Gastrocnemius medialis (tissue), 4 donors: ENCODE measurements at places on chromosomes 4 and X. TPM values are rescaled to one million over a fixed set of nuclear protein-coding genes. Genes with fewer than 3 reads are reported as not detected.

DNA sequence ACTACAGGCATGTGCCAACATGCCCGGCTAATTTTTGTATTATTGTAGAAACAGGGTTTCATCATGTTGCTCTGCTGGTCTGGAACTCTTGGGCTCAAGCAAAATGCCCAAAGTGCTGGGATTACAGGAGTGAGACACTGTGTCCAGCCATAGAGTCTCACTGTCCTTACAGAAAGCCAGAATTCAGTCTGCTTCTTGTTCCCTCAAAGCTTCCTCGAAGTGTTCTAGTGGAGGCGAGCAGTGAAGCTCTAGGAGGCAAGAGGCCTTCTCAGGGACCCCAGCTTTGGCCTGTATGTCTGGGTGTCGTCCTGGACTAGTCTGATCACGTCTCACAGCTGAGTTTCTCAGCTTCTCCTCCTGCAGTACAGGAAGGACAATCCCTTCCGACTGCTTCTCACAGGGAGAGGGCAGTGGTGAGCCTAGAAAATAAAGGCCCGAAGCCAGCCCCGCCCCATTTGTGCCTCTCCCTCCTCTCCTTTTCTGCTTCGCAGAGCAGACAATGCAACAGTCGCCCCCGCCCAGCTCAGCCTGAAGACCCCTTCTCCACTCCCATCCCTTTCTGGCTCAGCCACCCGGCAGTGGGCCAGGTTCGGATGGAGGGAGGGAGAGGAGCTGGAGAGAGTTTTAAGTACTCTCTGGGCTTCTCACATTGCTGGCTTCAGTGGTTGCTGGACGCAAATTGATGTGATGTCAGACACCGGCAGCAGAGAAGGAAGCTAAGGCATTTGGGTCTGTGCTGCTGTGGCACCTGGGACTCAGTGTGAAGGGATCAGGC lies 11.1 kb upstream of the FAM3A start:
- no peaks in the 10 kb centered on the region for H3K36me3 ChIP-seq
- peak overlapping the region; percentile 72 for H3K27ac ChIP-seq
- no peaks in the 10 kb centered on the region for H3K4me1 ChIP-seq

DNA sequence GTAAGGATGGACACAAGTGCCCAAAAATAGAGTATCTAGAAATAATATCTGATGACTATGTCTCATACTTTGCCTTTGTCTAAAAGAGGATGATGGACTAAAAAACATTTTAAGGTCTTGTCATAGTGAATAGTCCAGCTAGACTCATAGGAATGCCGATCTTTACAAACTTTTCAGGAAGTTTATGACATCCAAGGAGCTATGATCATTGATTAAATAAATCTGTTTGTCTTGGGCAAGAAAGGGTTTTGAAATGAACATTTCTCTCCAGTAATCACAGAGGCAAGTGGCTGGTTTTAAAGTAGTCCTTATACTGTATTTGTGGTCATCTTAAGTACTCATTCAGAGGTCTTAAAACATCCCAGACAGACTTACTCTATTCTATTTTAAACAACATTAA lies 109.8 kb downstream of the MAPK10 start:
- no peaks in the 10 kb centered on the region for H3K36me3 ChIP-seq
- DNase-seq: no peak
- H3K27ac ChIP-seq: no peak overlapping the region

GRCh38 chrX:123188081-123188480 lies 4.0 kb downstream of the GRIA3 start:
- no peak overlapping the region for H3K27ac ChIP-seq
- H3K4me3 ChIP-seq: no peak overlapping the region
- peaks cover 4% of the 10 kb centered on the region for H3K27me3 ChIP-seq
- DNase-seq: no peak

- H3K4me1 ChIP-seq: peaks cover 59% of the 10 kb centered on the region
- H3K4me3 ChIP-seq: no peak overlapping the region
- H3K27ac ChIP-seq: peak overlapping the region; percentile 48
- no peaks in the 10 kb centered on the region for H3K36me3 ChIP-seq
- H3K27me3 ChIP-seq: no peaks in the 10 kb centered on the region
These were observed 8.9 kb downstream of the FHIP1A start for GRCh38 chr4:151417766-151418376.

DNA sequence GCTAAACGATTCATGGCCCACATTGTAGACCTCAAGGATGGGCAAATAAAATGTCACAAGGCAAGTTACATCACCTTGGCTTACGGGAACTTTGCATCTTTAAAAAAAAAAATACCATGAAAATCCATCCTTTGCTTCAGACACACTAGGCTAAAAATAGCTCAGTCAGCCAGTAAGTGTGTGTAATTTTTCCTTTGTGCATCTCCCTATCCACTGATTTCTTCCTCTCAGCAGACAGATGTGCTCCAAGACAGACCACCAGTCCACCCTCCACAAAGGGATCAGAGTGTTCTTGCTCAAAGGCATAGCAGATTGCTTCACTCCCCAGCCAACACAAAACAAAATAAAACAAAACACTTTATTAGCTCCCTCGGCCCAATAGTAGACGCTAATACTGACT lies 14.6 kb downstream of the LDB2 start:
- H3K27ac ChIP-seq: no peak overlapping the region
- no peak overlapping the region for H3K4me3 ChIP-seq
- H3K4me1 ChIP-seq: no peaks in the 10 kb centered on the region
- no peaks in the 10 kb centered on the region for H3K36me3 ChIP-seq

MAGED4 gene
- not detected for total RNA-seq

OPRPN gene
- not detected for total RNA-seq

SAGE1 gene
- not detected for total RNA-seq

DNA sequence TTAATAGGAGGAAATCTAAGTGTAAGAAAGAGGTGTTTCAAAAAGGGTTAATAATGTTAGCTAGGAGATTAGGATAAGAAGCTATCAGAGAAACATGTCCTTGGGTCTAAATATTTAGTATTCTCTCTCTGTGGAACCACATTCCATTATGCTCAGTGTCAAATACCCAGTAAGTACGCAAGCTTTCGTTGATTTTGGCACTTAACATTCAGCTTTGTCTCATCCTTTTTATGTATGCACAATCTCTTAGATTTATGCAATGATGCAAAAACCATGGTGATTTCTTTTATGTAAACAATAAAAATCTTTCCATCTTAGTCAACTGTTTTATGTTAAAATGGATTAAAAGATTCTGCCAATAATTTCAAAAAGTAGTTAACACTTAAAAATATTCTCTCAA lies 129.2 kb downstream of the KLHL13 start:
- no peaks in the 10 kb centered on the region for H3K4me1 ChIP-seq
- no peak for DNase-seq
- H3K36me3 ChIP-seq: no peaks in the 10 kb centered on the region

DNA sequence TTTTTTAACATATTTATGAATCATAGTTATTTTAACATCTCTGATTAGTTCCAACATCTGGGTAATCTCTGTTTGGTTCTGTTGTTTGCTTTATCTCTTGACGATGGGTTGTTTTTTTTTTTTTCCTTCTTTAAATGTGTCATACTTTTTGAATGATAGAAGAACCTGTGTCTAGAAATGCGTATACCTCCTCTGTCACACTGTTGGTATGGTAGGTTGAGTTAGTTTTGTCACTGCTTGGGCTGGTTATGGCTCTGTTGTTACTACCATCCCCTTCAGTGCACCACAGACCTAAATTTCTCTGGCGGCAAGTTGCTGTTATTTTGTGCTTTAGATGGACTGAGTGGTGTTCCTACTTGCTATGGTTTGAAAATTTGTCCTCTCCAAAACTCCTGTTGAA lies 16.8 kb downstream of the STIM2 start:
- no peaks in the 10 kb centered on the region for H3K36me3 ChIP-seq
- H3K4me1 ChIP-seq: no peaks in the 10 kb centered on the region
- H3K27me3 ChIP-seq: no peaks in the 10 kb centered on the region
- H3K4me3 ChIP-seq: no peak overlapping the region
- no peak for DNase-seq
- H3K27ac ChIP-seq: no peak overlapping the region

DNA sequence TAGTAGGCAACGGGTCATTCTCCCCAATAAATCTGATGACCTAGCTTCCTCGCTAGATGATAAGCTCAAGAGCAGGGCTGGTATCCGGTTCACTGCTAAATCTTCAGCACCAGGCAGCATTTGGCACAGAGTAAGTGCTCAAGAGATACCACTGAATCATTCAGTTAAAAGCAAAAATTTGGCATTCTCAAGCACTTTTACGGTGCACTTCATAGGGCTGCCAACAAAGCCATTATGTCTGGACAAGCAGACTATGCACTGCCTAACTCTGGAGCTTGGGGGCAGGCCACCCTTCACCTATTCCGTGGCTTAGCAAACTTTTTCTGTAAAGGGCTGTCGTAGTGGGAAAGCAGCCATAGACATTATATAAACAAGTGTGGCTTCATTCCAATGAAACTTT lies 23.8 kb upstream of the CXorf38 start:
- H3K27ac ChIP-seq: no peak overlapping the region
- H3K36me3 ChIP-seq: peaks cover 37% of the 10 kb centered on the region
- H3K27me3 ChIP-seq: no peaks in the 10 kb centered on the region
- H3K4me1 ChIP-seq: peaks cover 6% of the 10 kb centered on the region

- no peaks in the 10 kb centered on the region for H3K36me3 ChIP-seq
- H3K4me1 ChIP-seq: no peaks in the 10 kb centered on the region
- no peak overlapping the region for H3K4me3 ChIP-seq
- H3K27me3 ChIP-seq: no peaks in the 10 kb centered on the region
- DNase-seq: no peak
These were observed 209.5 kb downstream of the PCDH7 start for GRCh38 chr4:30929649-30930048.

USP17L27 gene
- not detected for total RNA-seq

DNA sequence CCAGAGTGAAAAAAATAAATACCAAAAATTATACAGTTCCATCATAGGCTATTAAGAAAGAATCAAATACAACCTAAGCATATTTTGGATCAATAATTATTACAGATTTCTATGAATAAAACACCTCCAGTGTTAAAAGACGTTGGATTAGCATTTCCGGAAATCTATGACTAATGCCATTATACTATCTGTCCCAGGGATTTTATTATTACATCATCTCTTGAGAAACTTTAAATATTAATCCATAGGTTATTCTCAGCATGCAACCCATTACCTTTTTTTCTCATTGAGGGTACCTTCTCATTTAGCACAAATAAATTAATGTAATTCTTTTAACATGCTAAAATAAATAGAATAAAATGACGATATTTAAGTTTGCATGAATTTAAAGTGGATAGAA lies 44.6 kb downstream of the CXorf58 start:
- no peak overlapping the region for H3K4me3 ChIP-seq
- H3K27me3 ChIP-seq: no peaks in the 10 kb centered on the region
- no peaks in the 10 kb centered on the region for H3K36me3 ChIP-seq
- H3K27ac ChIP-seq: no peak overlapping the region
- no peaks in the 10 kb centered on the region for H3K4me1 ChIP-seq
- DNase-seq: no peak

SMIM10L2A gene
- 0.05 TPM for total RNA-seq

DNA sequence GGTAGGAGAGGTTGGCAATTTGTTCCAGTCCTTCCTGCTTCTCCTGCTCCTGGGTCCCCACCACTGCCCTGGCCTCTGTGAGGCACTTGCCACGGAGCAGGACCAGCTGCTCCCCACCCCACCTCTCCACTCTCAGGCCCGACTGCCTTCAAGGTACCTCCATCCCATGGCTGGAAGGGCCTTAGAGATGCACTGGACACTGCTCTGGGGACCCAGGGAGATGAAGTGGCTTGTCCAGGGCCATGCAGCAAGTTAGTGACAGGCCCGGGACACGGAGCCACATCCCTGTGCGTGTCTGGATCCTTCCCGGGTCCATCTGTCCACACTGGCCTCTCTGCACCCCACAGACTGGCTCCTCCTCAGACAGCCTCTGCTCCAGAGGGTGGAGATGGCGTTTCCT lies 105.3 kb downstream of the CPZ start:
- no peak overlapping the region for H3K27ac ChIP-seq
- no peaks in the 10 kb centered on the region for H3K4me1 ChIP-seq
- no peaks in the 10 kb centered on the region for H3K36me3 ChIP-seq
- H3K27me3 ChIP-seq: no peaks in the 10 kb centered on the region
- DNase-seq: no peak

GRCh38 chr4:138217567-138217966 lies 24.6 kb downstream of the SLC7A11 start:
- H3K4me1 ChIP-seq: no peaks in the 10 kb centered on the region
- no peaks in the 10 kb centered on the region for H3K27me3 ChIP-seq
- no peaks in the 10 kb centered on the region for H3K36me3 ChIP-seq
- no peak overlapping the region for H3K27ac ChIP-seq

- DNase-seq: peak; percentile 44
- H3K4me3 ChIP-seq: peak overlapping the region; percentile 95
- no peaks in the 10 kb centered on the region for H3K27me3 ChIP-seq
- peaks cover 52% of the 10 kb centered on the region for H3K4me1 ChIP-seq
These were observed 1.0 kb downstream of the OTUD4 start for GRCh38 chr4:145179281-145179860.

GALNT7 gene
- 2.8 TPM for total RNA-seq

DNA sequence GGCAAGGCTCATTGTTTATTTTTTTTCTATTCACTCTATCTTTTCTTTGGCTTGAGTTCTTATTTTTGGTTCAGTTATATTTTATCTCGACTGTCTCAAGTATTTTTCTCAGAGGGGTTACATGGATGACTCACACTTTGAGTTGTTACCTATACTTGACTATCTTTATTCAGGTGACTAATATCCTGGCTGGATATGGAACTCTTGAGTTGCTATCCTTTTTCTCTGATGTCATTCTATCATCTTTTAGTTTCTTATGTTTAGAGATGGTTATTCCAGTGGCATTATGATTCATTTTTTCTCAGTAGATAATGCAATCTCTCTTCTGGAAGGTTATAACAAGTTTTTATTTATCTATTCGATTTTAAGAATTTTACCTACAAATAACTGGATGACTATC lies 117.9 kb downstream of the COX18 start:
- no peaks in the 10 kb centered on the region for H3K27me3 ChIP-seq
- no peaks in the 10 kb centered on the region for H3K4me1 ChIP-seq
- DNase-seq: no peak
- no peaks in the 10 kb centered on the region for H3K36me3 ChIP-seq
- H3K27ac ChIP-seq: no peak overlapping the region

GRCh38 chr4:165210566-165210965 lies 3.2 kb downstream of the KLHL2 start:
- H3K4me3 ChIP-seq: no peak overlapping the region
- H3K27ac ChIP-seq: no peak overlapping the region
- H3K36me3 ChIP-seq: no peaks in the 10 kb centered on the region

SPANXN5 gene
- not detected for total RNA-seq

- H3K27me3 ChIP-seq: no peaks in the 10 kb centered on the region
- no peak overlapping the region for H3K4me3 ChIP-seq
- no peak for DNase-seq
These were observed 137.9 kb downstream of the PJA1 start for GRCh38 chrX:69027181-69028005.

DNA sequence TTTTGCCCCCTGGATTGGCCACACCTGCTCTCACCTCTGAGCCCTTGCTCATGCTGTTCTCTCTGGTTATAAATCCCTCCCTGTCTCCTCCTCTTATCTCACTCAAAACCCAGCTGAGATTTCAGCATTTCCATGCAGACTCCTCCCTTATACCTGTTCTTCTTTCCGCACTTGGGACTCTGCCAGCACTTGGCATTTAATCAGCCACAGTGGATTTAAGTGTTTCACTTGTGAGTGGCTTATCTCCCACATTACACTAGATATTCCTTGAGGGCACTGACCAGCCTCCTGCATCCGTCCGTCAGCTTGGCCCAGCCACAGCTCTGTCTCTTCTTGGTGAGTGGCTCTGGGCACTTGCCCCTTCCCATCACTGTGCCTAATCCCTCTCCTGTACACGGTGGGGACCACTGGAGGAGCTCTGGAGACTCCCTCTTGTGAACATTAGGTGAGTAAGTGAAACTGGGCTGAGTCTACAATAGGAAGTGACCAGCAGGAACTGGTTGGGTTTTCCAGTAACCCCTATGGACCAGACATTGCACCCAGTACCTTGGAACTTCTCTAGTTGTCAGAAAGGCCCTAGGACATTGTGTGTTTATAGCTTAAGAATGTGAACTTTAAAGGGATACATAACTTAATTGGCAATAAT lies 19.9 kb downstream of the FGFBP1 start:
- no peak overlapping the region for H3K27ac ChIP-seq
- H3K36me3 ChIP-seq: no peaks in the 10 kb centered on the region
- H3K4me1 ChIP-seq: no peaks in the 10 kb centered on the region
- no peak overlapping the region for H3K4me3 ChIP-seq
- no peak for DNase-seq
